Keratinocyte (primary cell): ENCODE measurements at places on chromosomes 6 and 20. TPM values are rescaled to one million over a fixed set of nuclear protein-coding genes. Genes with fewer than 3 reads are reported as not detected.

DNA sequence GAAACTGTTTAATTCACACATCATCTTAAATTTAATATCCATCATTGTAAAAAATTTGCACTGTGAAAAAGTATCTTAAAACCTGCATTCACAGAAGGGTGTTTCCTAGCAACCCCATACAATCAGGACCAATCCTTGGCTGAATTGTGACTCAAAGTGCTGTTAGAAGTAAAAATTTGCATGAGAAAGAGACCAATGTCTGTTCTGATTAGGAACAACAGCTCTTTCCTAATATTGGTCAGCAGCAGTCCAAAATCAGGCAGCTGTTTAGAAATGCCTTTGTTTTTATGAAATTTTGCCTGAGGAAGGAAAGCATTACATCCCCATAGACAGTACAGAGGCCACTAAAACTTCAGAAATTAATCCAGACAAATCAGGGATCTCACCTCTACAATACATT lies 987.0 kb downstream of the HACE1 start:
- DNase-seq: no peak

NUS1 gene
- 14.3 to 29.0 TPM (median 16.5 TPM) in 3 replicates for polyA plus RNA-seq

DNA sequence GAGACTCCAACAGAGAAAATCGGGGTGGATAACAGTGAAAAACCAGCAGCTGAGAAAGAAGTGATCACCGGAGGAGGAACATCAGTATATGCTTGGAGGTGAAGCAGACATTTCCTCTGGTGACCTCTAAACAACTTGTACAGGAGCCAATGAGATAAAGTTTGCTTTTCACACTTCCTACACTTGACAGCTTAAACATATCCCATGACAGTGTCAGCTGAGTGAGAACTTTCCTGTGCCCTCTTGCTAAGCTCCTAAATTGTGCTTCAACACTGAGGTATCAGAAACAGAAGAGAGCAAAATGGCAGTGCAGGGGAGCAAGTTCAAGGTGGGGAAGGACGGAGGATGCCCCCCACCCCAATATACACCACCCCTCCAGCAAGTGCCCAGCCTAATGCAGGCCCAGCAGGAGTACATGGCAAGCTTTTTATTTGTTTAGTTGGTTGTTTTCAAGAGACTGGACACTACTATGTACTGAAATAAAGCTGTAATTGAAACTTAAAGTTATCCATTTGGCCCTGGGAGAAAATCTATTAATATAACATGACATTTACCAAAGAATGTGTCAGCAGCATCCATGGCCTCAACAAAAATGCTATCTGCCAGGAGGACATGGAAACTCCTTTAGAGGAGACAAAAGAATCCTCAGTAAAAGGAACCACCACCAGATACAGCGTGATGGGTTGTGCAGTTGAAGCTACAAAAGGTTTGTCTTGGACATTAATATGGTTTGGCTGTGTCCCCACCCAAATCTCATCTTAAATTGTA lies 540.2 kb downstream of the PRKN start:
- no peak for DNase-seq

DNA sequence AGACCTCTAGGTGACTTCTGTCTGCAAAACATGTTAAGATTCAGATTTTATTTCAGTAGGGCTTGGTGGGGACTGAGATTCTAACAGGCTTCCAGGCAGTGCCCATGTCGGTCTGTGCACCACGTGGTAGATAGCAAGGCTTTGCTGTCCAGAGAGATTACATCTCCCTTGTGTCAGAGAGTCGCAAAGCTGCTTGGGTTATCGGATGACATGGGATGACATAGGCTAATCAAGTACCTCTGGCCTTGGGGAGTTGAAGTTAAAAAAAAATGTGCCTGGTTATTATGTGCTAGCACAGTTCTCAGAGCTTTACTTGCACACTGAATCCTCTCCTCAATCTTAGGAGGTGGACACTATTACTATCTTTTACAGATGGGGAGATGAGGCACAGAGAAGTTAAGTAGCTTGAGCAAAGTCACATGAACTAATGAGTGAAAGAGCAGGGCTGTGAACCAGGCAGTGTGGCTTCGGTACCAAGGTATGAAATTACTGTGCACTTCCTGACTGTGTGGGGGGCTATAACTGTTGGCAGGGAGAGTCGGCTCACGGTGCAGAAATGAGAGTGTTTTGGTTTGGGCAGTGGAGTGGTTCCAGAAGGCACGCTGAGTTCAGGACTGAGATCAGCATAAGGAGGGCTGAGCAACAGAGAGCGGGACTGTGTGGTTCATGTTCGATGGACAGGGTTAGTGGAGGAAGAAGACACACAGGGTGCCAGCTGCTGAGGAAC lies 41.1 kb downstream of the FARS2 start:
- DNase-seq: no peak

DNA sequence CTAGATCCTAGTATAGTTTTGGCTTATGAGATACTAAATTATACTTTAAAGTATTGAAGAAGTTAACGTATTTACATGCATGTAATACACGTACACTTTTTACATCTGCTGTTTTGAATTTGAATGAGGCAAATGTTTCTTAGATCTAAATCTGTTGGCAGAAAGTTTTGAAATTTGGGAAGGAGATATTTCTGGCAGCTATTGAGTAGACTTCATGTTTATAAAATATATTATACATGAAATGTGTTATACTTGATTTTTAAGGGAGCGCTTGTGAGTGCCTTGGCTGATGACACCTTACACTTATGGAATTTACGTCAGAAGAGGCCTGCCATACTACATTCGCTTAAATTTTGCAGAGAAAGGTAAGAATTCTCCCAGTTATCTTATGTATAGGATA lies 34.7 kb downstream of the STXBP5 start:
- DNase-seq: no peak
